ENCODE measurements at places on chromosomes 7 and 10. TPM values are rescaled to one million over a fixed set of nuclear protein-coding genes. Genes with fewer than 3 reads are reported as not detected.
A peak's percentile ranks its signal among the peaks of the same experiment; 100 is the strongest.

- no peak overlapping the region for H3K4me3 ChIP-seq
- H3K4me1 ChIP-seq, result no peaks in the 10 kb centered on the region
- no peaks in the 10 kb centered on the region for H3K36me3 ChIP-seq
- H3K27ac ChIP-seq, result no peak overlapping the region
- DNase-seq, result no peak
- no peaks in the 10 kb centered on the region for H3K27me3 ChIP-seq
Observed at GRCh38 chr10:71911296-71911953, 52.8 kb upstream of the CHST3 start.

DNA sequence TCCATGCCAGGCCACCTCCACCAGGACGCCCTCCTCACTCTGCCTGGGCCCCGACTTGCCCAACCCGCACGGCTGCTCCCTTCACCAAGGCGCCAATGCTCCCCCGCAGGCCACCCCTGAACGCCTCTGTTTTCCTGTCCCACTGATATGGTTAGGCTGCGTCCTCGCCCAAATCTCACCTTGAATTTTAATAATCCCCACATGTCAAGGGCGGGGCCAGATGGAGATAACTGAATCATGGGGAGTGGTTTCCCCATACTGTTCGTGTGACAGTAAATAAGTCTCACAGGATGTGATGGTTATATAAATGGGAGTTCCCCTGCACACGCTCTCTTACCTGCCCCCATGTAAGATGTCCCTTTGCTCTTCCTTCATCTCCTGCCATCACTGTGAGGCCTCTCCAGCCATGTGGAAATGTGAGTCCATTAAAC is 29.8 kb downstream of the RSU1 start:
- H3K27me3 ChIP-seq, result no peaks in the 10 kb centered on the region
- no peaks in the 10 kb centered on the region for H3K36me3 ChIP-seq
- H3K4me1 ChIP-seq, result no peaks in the 10 kb centered on the region
- no peak for DNase-seq
- H3K4me3 ChIP-seq, result no peak overlapping the region
- no peak overlapping the region for H3K27ac ChIP-seq

DNA sequence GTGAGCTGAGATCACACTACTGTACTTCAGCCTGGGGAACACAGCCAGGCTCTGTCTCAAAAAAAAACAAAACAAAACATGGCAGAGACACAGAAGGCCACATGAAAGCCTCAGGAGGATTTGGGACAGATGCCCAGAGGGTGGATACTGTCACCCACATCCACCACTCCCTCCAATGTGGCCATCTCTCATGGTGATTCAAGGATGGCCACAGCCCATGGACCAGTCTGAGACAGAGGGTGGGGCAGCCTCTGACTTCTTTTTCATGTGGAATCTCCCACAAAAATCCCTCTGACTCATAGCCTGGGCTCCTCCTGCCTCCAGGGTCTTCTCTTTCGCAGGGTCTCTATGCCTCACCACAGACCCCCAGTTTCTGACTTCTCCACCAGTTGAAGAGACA is 59.0 kb upstream of the GTF2I start:
- H3K36me3 ChIP-seq, result no peaks in the 10 kb centered on the region
- DNase-seq, result no peak
- H3K27ac ChIP-seq, result no peak overlapping the region
- H3K4me3 ChIP-seq, result no peak overlapping the region
- H3K27me3 ChIP-seq, result no peaks in the 10 kb centered on the region

DNA sequence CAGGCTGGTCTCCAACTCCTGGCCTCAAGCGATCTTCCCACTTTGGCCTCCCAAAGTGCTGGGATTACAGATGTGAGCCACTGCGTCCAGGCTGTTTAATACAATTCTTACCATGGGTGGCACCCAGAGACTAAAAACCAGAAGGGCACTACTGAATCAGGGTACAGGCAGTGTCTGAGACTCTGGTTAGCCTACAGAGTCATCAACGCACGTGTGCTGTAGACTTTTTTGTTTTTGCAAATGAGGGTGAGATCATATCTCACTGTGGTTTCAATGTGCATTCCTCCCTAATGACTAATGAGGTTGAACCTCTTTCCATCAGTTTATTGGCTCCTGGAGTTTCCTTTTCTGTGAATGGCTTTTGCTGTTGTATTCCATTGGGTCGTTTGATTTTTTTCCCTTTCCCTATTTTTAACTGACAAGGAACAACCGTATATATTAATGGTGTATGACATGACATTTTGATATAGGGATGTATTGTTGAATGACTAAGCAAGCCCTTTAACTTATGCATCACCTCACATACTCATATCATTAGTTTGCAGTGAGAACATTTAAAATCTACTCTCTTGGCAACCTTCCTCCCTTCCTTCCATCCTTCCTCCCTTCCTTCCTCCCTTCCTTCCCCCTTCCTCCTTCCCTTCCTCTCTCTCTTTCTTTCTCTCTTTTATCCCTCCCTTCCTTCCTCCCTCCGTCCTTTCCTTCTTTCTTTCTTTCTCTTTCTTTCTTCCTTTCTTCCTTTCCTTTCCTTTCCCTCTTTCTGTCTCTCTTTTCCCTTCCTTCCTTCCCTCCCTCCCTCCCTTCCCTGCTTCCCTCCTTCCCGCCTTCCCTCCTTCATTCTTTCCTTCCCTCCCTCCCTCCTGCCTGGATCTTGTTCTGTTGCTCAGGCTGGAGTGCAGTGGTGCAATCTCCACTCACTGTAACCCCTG is 9.3 kb upstream of the TMEM270 start:
- H3K4me3 ChIP-seq, result no peak overlapping the region
- no peaks in the 10 kb centered on the region for H3K4me1 ChIP-seq
- no peak for DNase-seq
- H3K36me3 ChIP-seq, result no peaks in the 10 kb centered on the region
- H3K27me3 ChIP-seq, result no peaks in the 10 kb centered on the region

ACTA2 gene
- total RNA-seq, result 1,957 TPM

GRCh38 chr7:72098807-72099580 is 313.1 kb downstream of the CALN1 start:
- no peak for DNase-seq
- H3K27me3 ChIP-seq, result no peaks in the 10 kb centered on the region
- no peaks in the 10 kb centered on the region for H3K4me1 ChIP-seq

GRCh38 chr10:88986549-88987242 is 3.9 kb upstream of the FAS start:
- DNase-seq, result peak; percentile 26
- no peaks in the 10 kb centered on the region for H3K27me3 ChIP-seq
- no peaks in the 10 kb centered on the region for H3K4me1 ChIP-seq
- no peak overlapping the region for H3K4me3 ChIP-seq

Data from prostate gland (tissue), 2 donors.